ENCODE measurements at places on chromosomes 6 and 20.
A peak's percentile ranks its signal among the peaks of the same experiment; 100 is the strongest.

DNA sequence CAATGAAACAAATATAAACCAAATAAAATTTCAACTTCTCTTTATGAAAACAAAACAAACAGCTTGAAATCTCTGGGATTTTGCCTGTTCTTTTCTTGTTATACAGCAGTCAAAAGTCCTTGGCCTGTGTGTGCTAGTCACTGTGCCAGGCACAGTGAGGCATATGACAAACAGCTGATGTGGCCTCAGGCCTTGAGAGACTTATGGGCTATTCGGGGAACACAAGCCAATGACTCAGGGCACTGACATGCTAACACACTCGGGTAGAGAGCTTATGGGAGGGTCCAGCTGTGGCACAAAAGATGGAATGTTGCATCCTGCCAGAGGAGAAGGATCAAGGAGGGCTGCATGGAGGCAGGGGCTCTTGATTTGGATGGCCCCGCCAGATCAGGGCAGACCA lies 95.4 kb upstream of the NKX2-2 start:
- DNase-seq = peak; percentile 30

- no peak for DNase-seq
These were observed 37.1 kb downstream of the SLC16A10 start for GRCh38 chr6:111124406-111124805.

- no peak for DNase-seq
These were observed 1.3 kb upstream of the CARMIL1 start for GRCh38 chr6:25277857-25278256.

DNA sequence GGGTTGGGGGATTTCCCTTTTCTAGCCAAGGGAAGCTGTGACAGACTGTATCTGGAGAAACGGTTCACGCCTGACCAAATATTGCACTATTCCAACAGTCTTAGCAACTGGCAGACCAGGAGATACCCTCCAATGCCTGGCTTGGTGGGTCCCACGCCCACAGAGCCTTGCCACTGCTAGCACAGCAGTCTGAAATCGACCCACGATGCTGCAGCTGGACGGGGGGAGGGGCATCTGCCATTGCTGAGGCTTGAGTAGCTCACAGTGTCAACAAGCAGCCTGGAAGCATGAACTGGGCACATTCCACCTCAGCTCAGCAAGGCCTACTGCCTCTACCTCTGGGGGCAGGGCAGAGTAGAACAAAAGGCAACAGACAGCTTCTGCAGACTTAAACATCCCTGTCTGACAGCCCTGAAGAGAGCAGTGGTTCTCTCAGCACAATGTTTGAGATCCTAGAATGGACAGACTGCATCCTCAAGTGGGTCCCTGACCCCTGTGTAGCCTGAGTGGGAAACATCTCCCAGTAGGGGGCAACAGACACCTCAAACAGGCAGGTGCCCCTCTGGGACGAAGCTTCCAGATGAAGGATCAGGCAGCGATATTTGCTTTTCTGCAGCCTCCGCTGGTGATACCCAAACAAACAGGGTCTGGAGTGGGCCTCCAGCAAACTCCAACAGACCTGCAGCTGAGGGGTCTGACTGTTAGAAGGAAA lies 89.9 kb upstream of the ECI2 start:
- DNase-seq = peak; percentile 21

DNA sequence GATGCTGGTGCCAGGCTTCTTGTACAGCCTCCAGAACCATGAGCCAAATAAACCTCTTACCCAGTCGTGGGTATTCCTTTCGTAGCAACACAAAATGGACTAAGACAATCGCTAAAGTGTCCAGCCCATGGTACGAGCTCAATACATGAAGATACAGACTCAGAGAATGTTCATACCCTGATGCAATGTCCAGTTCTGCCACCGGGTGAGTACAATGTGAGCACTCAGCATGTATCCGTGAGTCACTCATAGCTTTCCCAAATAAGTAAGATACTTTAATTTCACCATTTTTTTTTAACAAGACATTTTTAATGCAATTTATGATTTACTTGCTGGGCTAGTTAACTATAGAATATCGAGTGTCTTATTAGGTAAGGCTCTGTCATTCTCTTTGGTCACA lies 26.7 kb upstream of the PDE10A start:
- DNase-seq = no peak

GRCh38 chr20:36177716-36178115 lies 23.2 kb downstream of the EPB41L1 start:
- DNase-seq = no peak

- no peak for DNase-seq
These were observed at the start of gene WFDC10B for GRCh38 chr20:45704969-45705637. Gene WFDC10B (minus strand): TSS chr20:45705019. CDS start chr20:45685992, 19,027 bp downstream.

GRCh38 chr6:63882208-63882607 lies 246.6 kb downstream of the PHF3 start:
- no peak for DNase-seq

DNA sequence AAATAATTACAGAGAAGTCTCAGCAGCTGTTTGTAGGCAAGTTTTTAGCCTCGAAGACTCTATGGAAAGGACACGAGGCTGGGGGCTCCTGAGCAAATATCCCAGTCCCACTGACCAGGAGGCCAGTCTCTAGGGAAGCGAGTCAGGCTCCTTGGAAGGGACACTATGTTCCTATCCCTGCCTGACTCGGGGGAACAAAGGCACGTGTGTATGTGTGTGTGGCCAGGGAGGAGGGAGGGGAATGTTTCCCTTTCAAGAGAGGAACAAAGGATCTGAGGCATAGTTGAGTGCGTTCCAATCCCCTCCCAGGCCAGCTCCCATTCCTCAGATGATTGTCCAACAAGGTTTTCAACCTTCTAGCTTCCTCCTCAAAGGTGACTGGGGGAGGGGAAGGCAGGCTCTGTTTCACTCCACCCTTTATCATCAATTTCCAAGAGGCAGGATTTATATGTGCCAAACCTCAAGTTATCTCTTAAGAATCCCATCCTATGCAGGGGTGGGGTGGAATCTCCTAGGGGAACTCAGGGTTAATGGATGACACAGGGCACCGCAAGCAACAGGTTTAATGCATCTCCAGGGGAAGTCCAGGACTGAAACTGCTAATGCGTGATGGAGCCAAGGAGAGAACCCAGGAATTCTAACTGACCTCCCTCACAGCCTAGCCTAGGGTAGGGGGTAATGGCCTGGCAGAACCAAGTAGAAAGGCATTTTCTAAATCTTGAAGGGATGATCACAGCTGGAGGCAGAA lies 9.9 kb downstream of the BCL2L1 start:
- peak; percentile 89 for DNase-seq

- DNase-seq = no peak
These were observed 50.0 kb downstream of the GFOD1 start for GRCh38 chr6:13437218-13437996.

- DNase-seq = no peak
These were observed 3.2 kb downstream of the CD40 start for GRCh38 chr20:46121184-46121930.

DNA sequence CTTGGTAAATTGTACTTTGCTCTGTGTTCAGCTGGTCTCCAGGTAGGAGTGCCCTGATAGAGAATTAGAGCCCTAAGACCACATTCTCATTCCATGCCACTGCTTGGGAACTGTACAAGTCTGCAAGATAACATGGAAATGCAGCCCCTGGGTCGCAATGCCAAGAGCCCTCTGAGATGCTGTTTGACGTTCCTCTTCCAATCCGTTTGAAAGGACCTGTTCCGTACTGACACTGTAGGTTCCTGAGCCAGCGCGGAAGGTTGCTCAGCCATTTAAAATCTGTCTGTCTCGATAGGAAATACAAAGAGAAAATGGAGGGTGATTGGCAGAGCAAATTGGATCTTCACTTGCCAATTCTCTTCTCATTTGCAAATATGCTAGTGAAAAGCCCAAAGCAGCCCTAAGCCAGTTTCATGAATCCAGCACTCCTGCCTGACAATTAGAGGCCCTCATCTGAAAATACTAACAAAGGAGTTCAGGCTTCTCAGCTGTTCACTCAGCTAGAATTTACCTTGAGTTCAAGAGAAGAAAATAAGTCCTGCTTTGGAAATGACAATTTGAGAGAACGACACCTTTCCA lies 100.6 kb upstream of the AFDN start:
- no peak for DNase-seq

- DNase-seq = no peak
These were observed 68.7 kb upstream of the KCNK16 start for GRCh38 chr6:39391182-39391581.

GRCh38 chr6:169556758-169557548 lies 144.9 kb downstream of the WDR27 start:
- DNase-seq = peak; percentile 17

- DNase-seq = peak; percentile 98
These were observed 15.0 kb upstream of the TBC1D22B start for GRCh38 chr6:37242429-37243052.

- peak; percentile 6 for DNase-seq
These were observed 37.9 kb upstream of the RNF217 start for GRCh38 chr6:124924333-124924759.
